A172 (cell line): ENCODE measurements at places on chromosomes 3 and 15. TPM values are rescaled to one million over a fixed set of nuclear protein-coding genes. Genes with fewer than 3 reads are reported as not detected.

The GRIP2 gene
- total RNA-seq = 0.10 TPM in 1 of 2 replicates, not detected in the other

DNA sequence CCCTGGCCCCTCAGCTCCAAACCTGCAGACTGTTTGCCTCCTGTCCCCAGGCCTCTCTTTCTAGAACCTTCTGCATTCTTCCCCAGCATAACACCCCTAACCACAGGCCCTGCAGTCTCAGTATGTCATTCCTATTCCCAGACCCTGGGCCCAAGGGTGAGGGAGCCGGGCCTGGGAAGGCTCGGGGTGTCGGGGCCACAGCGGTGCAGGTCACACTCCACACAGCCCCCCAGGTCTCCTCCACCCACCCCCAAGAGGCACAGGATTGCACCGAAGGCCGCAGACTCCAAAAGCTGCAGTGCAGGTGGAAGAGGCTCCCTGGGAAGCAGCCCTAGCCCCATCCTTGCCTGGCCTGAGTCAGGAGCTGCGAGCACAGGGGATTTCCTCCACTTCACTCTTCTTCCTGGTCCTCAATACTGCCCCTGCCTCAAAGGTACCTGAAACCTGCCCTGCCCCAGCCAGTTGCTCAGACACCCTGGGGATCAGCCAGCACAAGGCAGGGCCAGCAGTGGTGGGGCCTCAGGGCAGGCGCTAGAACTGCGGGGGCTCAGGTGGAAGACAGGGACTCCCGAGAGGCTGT is 31.1 kb downstream of the TNK2 start:
- peak; percentile 25 for DNase-seq

The FBXO40 gene
- 0.09 TPM in 1 of 2 replicates, not detected in the other for total RNA-seq

DNA sequence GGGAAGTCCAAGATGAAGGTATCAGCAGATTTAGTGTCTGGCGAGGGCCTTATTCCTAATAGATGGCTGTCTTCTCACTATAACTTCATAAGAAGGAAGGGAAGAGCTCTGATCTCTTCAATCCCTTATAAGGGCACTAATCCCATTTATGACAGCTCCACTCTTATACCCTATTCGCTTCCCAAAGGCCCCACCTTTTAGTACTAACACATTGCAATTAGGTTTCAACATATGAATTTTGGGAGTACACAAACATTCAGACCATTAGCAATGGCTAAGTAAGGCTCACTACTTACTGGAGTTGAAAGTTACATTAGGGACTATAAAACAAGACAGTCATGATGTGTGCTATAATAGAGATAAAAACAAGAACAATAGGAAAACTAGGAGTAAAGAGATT is 118.9 kb downstream of the NECTIN3 start:
- no peak for DNase-seq

The IGDCC3 gene
- total RNA-seq = 0.10 and 0.12 TPM in 2 replicates

The PIGZ gene
- total RNA-seq = 0.59 and 3.2 TPM in 2 replicates

GRCh38 chr15:64096668-64097384 is 1.0 kb downstream of the SNX1 start:
- DNase-seq = peak; percentile 21

- DNase-seq = peak; percentile 87
Measured at GRCh38 chr3:58564456-58565160, 12.6 kb downstream of the FAM107A start.

DNA sequence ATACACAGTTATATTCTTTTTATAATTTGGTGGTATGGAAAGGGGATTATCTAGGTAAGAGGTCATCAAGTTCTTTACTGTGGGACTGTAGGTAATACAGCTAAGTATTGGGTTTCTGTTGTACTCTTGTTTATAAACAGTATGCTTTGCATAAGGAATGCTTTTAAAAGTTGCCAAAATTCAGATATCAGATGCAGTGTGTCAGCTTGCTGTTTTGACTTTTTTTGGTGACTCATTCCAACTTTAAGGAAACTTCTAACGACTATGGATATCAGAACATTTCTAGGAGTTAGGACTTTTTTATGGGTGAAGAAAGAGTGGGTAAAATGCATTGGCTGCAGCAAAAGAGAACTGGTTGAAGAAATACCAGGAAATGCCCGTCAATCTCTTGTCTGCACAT is 2.8 kb downstream of the SCAANT1 start:
- no peak for DNase-seq

- DNase-seq = no peak
Measured at GRCh38 chr3:11250902-11251806, 21.0 kb upstream of the ATG7 start.

The CCR3 gene
- not detected in 2 replicates for total RNA-seq

The GOLGA6L4 gene
- 0.79 and 0.81 TPM in 2 replicates for total RNA-seq

The ANKRD34C gene
- total RNA-seq = not detected in 2 replicates

DNA sequence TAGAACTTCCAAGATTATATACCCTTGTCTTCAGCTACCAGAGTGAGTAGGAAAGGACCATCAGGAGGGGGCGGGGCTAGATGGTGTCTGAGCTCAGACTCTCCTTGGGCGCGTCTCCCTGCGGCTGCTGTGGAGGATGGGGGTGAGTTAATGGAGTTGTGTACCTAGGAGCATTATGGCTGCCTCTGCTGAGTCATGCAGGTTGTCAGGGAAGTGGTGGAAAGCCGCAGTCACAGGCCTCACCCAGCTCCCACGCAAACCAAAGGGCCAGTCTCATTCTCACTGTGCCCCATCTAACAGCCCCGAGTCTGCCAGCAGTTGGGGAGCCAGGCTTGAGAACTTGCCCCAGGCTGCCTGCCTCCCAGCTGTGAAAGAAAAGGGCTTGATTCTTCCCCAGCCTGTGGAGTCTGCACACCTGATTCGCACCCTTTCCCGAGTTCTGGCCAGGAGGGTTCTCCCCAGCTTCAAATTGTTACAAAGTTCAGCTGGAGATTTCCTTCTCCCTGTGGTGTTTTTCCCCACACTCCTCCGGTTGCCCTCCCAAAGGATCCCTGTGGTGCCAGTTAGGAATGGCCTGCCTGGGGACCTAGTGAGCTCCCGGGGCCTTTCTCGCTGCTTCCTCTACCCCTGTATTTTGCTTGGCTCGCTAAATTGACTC is 143.3 kb downstream of the HCN4 start:
- no peak for DNase-seq

DNA sequence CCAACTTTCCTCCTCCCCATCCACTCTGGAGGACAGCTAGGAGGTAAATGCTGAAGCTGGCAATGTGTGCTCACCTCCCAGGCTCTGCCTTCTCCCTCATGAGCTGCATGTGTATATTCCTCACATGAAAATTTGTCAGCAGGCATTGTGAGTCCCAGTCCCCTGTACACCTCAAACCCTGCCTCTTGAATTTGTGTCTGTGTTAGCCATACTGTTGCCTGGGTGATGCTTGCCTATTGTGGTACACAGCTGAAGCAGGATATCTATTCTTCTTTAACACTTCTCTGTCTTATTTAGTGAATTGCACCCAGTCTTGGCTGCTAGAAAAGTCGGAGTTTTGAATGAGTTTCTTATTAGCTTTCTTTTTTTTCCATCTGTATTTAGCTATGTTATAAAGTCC is 586.0 kb upstream of the TGFBR2 start:
- no peak for DNase-seq

- DNase-seq = peak; percentile 2
Measured at GRCh38 chr15:25022233-25022632, 67.4 kb downstream of the SNRPN start.

The MEGF11 gene
- 0.02 and 0.57 TPM in 2 replicates for total RNA-seq

The SLC35G2 gene
- 18.5 and 20.6 TPM in 2 replicates for total RNA-seq

GRCh38 chr15:66948294-66948693 is 117.1 kb upstream of the SMAD3 start:
- DNase-seq = peak; percentile 44

DNA sequence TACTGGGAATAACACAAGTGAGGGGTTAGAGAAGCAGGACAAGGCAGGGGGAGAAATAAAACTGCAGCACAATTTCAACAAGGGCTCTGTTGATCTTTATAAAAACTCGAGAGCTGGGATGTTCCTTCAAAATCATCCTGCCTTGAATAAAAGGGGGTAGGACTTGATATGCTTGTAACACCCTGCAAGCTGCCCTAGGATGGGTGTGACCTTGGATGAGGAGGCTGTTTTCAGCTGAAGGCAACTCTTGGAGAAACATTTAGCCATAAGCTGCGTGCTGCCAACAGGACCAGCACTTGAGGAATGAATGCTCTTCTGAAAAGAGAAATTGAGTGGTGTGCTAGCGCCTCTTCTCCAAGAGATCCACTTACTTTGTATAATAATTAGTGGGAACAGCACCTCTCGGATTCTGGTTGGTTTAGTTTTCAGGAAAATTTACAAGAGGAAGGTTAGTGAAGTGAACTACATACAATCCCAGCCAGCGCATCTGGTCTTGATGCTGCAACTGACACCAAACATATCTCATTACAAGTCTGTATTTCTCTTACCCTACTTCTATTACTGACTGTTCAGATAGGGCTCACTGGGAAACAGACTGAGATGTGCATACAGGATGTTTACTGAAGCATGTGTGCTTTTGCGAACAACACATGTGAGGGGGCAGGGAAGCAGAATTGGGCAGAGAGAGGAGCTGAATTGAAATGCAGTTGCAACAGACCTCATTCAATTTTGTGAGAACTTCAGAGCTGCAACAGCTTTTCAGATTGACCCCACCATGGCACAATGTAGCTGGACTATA is 643.0 kb upstream of the GOLIM4 start:
- no peak for DNase-seq

The LMOD3 gene
- total RNA-seq = not detected in 2 replicates

GRCh38 chr15:61938249-61938648 is 122.0 kb downstream of the VPS13C start:
- DNase-seq = no peak

DNA sequence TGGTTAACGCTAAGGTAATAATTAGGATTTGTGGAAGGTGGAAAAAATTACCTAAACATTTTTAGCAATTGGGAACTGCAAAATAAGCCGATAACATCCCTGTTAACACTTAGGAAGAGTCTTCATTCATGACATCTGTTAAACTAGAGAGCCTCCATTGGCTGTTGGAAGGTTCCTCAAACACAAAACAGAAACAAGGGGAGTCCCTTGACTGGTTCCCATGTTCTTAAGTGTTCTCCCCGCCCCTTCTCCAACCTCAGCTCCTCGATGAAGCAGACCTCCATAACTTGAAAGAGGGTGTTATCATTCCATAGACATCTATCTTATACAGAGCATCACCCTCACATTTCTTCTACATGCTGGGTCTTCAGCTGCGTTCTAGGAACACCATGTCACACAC is 2.5 kb downstream of the SLC22A13 start:
- DNase-seq = no peak

DNA sequence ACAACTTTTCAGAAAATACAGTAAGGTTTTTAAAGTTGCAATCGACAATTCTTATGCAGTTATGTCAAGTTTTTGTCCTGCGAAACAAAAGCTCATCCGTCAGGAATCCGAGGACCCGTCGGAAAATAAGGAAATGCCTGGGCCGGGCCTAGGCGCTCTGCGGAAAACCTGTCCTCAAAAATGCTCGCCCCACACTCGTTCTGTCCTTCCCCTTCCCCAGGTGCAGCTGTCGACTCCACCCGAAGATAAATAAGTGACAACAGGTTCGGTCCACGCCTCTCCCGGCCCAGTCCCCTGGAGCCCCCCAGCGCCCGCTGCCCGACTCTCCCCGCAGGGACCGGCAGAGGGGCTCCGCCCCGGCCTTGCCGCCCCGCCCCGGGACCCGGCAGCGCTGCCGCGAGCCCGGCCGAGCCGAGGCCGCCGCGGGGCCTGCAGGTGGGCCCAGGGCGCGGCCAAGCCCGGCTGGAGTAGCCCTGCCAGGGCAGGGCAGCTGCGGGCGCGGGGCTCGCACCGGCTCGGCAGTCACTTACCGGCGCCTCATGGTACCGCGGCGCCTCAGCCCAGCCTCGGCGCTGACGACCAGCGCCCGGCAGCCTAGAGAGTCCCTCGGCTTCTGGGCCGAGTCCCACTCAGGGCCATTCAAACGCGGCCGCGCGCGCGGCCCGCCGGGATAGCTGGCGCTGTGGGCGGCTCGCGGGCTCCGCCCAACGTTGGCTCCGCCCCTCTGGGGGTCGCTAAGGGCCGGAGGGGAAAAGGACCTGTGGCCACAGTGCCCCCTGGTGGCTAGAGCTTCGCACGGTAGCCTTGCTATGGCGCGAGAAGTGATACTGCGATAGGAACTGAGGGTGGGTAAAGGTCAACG is at the start of gene KATNBL1:
KATNBL1 (minus strand) TSS at position 676 of the 862 bp plus-strand sequence. CDS start 46,420 bp downstream, outside the sequence.
- peak; percentile 84 for DNase-seq

The PARP6 gene
- total RNA-seq = 30.4 and 32.3 TPM in 2 replicates

- no peak for DNase-seq
Measured at GRCh38 chr3:9501226-9501625, 52.4 kb downstream of the LHFPL4 start.

- no peak for DNase-seq
Measured at GRCh38 chr3:46821553-46821952, 41.7 kb downstream of the MYL3 start.

- no peak for DNase-seq
Measured at GRCh38 chr15:38421069-38421690, 32.7 kb upstream of the FAM98B start.

GRCh38 chr3:169668072-169668956 is 4.8 kb upstream of the MECOM start:
- no peak for DNase-seq

GRCh38 chr3:125132815-125133214 is 77.0 kb upstream of the HEG1 start:
- no peak for DNase-seq

The FOXL2 gene
- total RNA-seq = 1.2 and 1.9 TPM in 2 replicates

The PROS1 gene
- total RNA-seq = 58.8 and 73.0 TPM in 2 replicates

DNA sequence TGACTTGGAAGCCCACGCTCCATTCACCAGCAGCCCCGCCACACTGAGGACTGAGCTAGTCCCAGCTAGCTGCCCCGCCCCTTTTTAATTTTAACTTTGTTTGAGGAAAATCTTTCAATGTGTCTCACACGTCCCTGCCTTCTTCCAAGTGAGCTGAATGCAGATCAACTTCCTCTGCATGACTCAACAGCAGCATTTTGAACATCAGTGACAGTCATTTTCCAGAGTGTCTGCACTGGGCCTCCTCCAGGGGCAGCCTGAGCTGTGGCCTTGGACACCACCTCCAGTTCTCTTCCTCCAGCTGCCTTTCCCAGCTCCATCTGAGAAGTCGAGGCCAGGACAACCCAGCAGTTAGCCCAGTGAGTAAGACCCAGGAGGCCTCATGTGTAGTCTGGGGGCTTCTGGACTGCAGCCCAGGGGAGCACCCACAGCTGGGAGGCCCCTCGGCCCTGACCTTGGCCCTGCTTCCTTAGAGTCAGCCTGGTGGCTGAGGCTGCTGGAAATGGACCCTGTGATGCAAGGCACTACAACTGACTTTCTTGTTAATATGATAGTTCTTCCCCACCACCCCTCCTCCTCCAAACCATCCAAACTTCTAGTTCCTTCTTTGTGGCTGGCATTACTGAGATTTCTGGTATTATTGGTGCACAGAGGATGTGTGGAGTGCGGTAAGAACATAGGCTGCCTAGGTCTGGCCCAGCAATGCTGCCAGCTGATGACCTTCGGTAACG is 21.4 kb upstream of the ESYT3 start:
- DNase-seq = peak; percentile 42

GRCh38 chr3:71012971-71013370 is 570.6 kb downstream of the FOXP1 start:
- no peak for DNase-seq

DNA sequence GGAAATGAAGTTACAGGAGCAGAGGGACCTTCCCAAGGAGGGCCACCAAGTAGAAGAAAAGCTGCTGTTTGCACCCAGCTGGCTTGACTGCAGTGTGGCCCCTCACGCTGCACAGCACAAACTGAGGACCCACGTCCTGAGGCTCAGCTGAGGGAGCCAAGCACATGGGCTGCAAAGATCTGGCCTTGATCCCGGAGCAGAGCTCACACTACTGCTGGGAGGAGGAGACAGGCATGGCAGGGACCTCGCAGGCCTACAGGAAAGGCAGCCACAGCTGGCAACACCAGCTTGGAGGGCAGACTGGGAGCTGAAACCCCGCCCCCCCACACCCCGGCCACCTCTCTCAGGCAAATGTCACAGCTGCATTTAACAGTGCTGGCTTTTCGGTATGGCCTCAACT is 39.7 kb downstream of the KLHL25 start:
- no peak for DNase-seq

GRCh38 chr15:39281094-39281493 is 299.8 kb upstream of the THBS1 start:
- DNase-seq = peak; percentile 75
